ENCODE measurements at places on chromosomes 4 and X. TPM values are rescaled to one million over a fixed set of nuclear protein-coding genes. Genes with fewer than 3 reads are reported as not detected.

- DNase-seq, result no peak
Observed at GRCh38 chrX:31074522-31074921, 2.7 kb upstream of the FTHL17 start.

- DNase-seq, result no peak
Observed at GRCh38 chr4:69025999-69026387, 70.3 kb upstream of the UGT2B7 start.

DNA sequence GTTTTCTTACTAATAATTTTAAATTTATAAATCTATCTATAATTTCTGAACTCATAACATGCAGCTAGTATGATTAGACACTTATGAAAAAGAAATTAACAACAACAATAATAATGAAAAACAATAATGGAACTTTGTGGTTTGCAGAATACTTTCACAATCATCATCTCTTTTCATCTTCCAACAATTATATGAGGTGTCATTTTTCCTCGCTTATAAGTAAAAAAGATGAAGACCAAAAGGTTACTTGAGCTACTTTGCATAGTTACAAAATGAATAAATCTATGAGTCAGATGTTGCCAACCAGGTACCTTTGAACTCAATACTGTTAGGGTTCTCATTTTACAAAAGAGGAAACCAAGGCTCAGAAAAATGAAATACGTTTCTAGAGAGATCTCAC is 98.5 kb upstream of the ELOVL6 start:
- DNase-seq, result no peak

GRCh38 chr4:182385897-182386296 is 142.7 kb downstream of the TENM3 start:
- DNase-seq, result no peak

GRCh38 chr4:183256756-183257385 is 63.2 kb downstream of the CLDN22 start:
- no peak for DNase-seq

DNA sequence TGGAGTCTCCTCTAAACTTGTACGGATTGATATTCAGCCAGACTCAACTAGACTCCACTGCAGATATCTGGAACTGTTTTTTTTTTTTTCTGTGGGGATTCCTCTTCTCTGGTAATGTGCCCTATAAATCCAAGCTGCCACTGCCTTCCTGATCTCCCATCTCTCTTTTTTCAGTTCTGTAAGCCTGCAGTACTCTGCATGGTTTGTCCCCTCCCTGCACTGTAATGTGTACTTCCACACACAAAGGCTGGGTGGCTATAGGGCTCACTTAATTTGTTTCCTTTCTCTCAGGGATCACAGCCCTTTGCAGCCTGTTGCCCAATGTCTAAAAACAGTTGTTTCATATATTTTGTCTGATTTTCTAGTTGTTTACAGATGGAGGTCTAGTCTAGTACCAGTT is 84.7 kb upstream of the RPA4 start:
- DNase-seq, result no peak

DNA sequence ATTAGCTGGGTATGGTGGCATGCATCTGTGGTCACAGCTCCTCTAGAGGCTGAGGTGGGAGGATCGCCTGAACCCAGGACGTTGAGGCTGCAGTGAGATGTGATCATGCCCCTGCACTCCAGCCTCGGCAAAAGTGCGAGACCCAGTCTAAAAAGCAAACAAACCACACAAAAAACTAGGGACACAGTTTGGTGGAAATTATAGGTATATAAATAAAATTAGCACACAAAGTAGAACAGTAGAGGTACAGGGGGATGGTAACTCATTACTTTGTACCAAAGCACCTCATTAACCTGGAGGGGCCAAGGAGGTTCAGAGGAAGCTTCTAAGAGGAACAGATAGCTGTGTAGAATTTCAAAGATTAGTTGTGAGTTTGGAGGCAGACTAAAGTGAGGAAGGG is 5.1 kb downstream of the VBP1 start:
- DNase-seq, result no peak

- no peak for DNase-seq
Observed at GRCh38 chr4:6009452-6009851, 8.8 kb downstream of the C4orf50 start.

- no peak for DNase-seq
Observed at GRCh38 chrX:1449036-1449822, 3.5 kb downstream of the ASMTL start.

SEPTIN6 gene
- polyA plus RNA-seq, result 67.9 TPM

SLC38A5 gene
- polyA plus RNA-seq, result 6.0 TPM

GPR173 gene
- polyA plus RNA-seq, result 13.1 TPM

CDKL2 gene
- polyA plus RNA-seq, result 14.6 TPM
